NB4 (cell line): ENCODE measurements at places on chromosomes 5 and 9.

DNA sequence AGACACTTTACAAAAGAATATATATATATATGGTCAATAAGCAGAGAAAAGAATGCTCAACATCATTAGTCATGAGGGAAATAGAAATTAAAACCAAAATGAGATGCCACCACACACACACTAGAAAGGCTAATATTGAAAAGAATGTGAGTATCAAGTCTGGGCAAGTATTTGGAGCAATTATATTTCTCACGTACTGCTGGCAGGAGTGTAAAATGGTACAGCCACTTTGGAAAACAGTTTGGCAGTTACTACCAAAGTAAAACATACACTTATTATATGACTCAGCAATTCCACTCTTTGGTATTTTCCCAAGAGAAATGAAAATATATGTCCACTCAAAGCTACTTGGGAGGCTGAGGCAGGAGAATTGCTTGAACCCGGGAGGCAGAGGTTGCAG, 29.8 kb downstream of the NEUROG1 start:
- no peak for DNase-seq

DNA sequence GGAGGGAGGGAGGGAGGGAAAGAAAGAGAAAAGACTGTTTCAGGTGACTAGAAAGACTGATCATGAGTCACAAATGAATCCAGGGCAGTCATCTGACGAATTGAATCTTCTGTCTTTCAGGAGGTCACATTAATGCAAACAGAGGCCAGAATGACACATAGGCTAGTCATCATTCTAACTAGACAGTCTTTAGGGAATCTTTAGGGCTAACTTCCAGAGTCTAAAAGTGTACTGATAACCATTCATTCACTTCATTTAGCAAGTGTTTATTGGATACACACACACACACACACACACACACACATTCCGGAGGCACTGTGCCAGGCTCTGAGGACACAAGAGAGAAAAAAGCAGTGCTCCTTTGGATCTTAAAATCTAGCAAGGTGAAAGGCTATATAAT, 156.7 kb downstream of the EBF1 start:
- DNase-seq: no peak

DNA sequence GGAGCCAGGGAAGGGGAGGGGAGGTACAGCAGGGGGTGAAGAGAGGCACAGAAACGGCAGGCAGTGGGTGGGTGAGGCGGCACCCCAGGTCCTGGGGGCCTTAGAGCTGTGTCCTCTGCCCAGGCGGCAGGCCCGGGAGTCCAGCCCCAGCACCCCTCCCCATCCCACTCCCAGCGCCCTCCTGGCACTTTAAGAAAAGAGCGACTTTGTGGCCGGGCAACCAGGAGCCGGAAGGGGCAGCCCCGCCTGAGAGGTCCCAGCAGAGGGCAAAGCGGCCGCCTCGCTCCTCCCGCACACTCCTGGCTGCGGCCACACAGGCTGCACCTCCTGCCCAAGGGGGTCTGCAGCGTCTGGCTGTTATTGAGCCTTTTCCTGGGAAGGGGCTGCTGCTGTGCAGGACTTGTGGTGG, 42.6 kb downstream of the NACC2 start:
- DNase-seq: no peak

GRCh38 chr5:160342413-160342941, 27.9 kb downstream of the C1QTNF2 start:
- peak; percentile 31 for DNase-seq

DNA sequence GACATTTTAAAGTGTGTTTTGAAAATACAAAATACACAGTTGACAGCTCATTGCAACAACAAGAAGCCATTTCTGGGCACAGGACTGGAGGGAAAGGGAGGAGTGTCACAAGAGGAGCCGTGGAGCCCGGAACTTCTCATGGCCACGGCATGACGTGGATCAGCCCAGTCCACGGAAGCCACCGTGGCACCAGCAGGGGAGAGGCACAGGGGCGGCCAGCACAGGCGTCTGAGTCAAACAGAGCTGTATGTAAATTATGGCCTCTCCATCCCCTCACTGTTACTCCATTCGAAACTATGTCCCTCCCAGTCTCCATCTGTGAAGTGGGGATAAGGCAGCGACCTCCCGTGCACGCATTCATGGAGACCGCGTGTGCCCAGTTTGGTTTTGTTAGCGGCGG, 165.6 kb upstream of the IRX2 start:
- no peak for DNase-seq

DNA sequence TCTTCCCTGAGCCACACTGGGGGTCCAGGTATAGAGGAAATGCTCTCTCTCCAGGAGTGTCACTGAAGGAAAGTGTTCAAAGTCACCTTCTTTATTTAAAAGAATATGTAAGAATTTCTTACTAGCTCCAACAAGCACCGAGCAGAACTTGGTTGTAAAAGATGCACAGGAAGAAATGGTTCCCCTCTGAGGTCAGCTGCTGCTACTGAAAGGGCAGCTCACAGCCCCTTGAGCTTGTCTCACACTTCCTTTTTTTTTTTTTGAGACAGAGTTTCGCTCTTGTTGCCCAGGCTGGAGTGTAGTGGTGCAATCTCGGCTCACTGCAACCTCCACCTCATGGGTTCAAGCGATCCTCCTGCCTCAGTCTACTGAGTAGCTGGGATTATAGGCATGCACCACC, 77.2 kb downstream of the PRRT1B start:
- DNase-seq: peak; percentile 86

- peak; percentile 3 for DNase-seq
Observed at GRCh38 chr5:87051502-87052113, 216.1 kb upstream of the RASA1 start.

- no peak for DNase-seq
Observed at GRCh38 chr9:119902611-119903010, 533.4 kb upstream of the BRINP1 start.

GRCh38 chr5:140391732-140392131, 9.9 kb upstream of the ANKHD1 start:
- DNase-seq: no peak

GRCh38 chr9:88535226-88536022, 446 bp downstream of the NXNL2 start:
- DNase-seq: no peak

DNA sequence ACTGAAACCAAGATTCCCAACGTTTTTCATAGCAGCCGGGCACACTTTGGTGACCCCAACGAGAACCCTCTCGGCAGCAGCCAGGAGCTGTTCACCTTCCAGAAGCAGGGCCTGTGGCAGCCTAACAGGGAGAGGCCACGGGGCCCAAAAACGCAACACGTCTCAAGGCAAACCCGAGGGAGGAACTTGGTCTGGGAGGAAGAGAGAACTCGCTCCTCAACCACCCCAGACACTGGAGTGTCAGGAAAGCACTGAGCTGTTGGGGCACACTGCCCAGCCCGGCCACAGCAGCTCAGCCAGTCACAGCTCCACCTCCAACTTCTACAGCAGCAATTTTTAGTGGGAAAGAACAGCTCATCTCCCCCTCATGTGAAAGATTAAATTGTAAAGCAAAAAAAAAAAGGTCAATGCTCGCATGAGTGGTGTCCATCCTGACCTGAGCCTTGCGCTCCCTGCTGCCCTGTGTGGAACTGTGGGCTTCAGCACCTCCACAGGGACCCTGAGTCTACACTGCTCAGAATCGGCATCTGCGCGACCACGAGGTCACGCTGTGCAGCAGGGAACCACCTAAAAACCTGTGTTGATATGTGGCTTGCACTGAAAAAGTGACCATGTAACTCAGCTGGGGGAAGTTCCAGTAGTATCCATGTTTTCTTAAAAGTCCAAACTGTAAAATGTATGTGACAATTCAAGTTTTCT, 55.0 kb downstream of the IPPK start:
- DNase-seq: no peak

DNA sequence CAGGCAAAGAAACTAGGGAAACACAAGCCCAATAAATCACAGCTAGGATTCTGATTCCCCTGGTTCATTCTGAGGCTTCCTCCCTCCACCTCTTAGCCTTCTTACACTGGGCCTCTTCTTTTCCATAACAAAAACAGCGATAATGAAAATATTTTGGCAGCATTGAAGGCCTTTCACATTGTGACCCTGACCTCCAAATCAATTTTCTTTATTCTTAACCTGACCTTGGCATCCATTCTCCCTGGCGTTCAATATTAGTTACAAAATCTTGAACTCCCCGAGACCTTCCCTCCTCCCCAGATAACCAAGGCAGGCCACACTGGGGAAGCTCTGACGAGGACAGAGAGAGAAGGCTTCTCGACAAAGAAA, 399.9 kb downstream of the ZSWIM6 start:
- no peak for DNase-seq

DNA sequence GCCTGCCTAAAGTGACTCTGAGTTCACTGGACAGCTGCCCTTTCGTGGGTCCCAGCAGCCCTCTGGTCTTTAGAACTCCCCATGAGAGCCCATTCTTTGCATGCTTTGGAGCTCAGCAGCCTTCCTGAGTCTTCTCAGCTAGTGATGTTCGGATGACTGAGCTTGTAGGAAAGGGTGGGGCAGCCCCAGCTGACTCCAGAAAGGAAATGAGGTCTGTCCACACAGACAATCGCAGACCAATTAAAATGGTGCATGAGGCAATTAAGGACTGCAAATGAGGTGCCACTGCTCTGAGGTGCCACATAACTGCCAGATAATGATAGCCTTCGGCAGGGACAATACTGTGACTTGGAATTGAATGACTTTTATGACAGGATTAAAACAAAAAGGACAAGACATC, 25.4 kb upstream of the TOMM5 start:
- no peak for DNase-seq

DNA sequence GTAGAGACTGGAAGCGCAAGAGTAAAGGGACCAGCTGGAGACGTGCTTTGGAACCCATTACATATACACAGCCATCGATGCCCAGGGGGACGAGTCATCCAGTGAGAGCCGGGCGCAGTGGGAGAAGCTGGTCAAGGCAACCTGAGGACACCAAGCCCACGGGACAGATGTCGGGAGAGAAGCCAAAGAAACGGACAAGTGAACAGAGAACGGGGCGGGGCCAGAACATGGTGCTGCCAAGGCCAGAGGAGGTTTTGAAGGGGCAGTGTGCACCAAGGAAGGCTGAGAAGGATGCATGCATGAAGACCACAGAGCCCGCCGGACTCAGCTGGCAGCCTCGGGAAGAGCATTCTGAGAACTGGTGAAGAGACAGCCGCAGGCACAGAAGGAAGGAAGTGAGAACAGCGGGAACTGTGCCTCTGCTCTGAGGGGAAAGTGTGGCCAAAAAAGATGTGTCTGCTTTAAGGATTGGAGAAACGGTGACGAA, 20.3 kb downstream of the CAMSAP1 start:
- peak; percentile 86 for DNase-seq

- no peak for DNase-seq
Observed at GRCh38 chr9:86924206-86924605, 23.1 kb downstream of the GAS1 start.

DNA sequence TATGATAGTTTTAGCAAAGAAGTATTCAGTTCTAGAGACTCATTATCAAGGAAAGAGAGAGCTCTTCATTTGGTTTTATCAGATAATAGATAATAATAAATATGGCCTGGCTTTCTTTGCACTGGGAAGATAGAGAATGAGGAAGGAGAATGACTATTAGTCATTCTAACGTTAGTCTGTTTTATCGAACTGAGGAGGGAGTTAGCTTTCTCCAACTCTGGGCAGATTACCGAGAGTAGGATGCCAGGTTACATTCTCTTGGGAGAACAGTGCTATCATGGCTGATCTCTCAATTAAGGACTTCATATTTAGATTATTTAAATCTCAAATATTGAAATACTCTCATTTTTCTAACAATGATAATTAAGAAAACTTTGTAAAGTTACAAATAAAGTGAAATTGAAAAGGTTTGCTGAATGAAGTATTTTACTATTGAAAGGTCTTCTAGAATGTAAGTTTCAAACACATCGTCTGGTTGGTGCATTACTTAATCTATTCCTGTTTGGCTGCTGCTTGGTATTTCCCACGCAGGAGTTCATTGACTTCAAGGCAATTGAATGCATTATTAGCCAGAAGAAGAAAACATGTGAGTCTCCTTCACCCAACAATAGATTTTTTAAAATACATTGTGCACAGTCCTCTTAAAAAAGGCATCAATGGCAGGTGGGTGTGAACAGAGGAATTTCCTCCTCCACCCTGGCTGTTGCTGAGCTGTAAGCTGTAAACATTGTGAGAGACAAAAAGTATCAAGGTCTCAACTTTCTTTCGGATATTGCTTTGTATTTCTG, 140.8 kb downstream of the C9orf152 start:
- DNase-seq: peak; percentile 66

GRCh38 chr9:79060766-79061165, 511.0 kb upstream of the TLE4 start:
- no peak for DNase-seq

- DNase-seq: no peak
Observed at GRCh38 chr5:151781201-151781600, 9.4 kb downstream of the G3BP1 start.

GRCh38 chr5:15992918-15993317, 186.7 kb downstream of the MARCHF11 start:
- DNase-seq: no peak

DNA sequence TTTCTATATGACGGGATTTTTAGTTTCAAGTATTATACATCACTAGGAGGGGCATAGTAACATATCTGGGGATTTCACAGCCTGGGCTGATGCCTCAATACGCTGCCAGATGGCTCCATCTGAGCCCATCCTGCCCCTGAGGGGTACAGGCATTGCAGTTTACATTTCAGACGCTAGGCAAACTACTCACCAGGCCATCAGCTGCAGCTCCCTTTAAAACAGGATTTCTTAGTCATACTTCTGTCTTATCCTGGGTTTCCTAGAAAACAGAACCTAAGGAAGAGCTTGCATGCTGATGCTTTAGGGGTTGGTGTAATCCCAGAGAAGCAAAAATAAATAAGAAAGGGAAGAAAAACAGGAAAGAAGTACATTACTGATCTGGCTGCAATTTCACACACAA, 372.8 kb upstream of the PIK3R1 start:
- no peak for DNase-seq

GRCh38 chr5:60510049-60510448, 189.9 kb downstream of the DEPDC1B start:
- no peak for DNase-seq

- no peak for DNase-seq
Observed at GRCh38 chr5:156438076-156438475, 111.1 kb downstream of the SGCD start.

DNA sequence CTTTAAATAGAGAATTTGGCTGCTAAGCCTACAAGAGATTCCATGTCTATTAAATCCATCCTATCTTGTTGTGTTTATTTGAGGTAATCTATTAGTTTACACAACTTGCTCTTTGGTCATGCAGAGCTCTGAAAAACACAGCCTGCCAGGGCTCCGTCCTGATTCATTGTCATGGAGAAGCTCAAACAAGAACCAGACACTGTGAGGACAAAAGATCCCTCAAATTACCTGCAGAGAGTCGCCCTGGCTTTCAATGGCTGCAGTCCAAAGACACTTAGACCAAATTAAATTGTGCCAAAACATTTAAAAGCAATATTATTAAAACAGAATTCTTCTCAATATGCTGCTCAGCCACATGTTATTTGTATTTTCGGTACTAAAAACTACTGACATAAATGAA, 60.1 kb downstream of the CDH18 start:
- DNase-seq: no peak

- no peak for DNase-seq
Observed at GRCh38 chr9:10036095-10036494, 576.7 kb downstream of the PTPRD start.
